Natural killer cell treated with Interleukin-12 subunit alpha and Interleukin-12 subunit beta and Interleukin-15 and Interleukin-18, amount 100 ng/mL, for 72 hours (primary cell): ENCODE measurements at places on chromosomes 11 and 22.
A peak's percentile ranks its signal among the peaks of the same experiment; 100 is the strongest.

GRCh38 chr11:3855808-3856491, 486 bp downstream of the STIM1 start:
- peak; percentile 86 for DNase-seq

GRCh38 chr11:65792456-65792855, 5.6 kb downstream of the OVOL1 start:
- no peak for DNase-seq

DNA sequence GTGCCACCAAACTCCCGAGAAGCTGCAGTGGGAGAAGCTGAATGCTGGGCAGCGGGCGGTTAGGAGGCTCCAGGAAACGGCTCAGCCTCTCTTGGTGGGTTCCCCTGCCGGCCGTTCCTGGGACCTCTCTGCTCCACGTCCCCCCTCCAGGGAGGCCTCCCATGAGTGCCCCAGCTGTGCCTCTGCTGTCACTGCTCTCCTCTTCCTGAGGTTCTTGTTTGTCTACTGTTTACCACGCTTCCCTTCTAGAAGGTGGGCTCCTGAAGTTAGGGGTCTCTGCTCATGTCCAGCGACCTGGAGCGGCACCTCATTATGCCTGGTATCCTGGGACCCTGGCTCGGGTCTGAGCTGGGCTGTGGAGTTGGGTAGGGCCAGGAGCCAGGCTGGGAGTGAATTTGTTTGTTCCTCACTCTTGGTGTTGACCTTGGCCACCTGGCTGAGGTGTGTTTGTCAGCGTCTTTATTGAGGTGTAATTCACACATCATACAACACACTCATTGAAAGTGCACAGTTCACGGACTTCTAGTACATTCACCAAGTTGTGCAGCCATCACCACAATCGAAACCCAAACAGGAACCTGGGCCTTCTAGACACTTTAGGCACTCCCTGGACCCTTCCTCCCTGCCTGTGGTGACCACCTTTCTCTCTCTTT, 37.8 kb upstream of the GRAMD4 start:
- DNase-seq, result no peak

GRCh38 chr11:84905411-84905810, 721.7 kb downstream of the DLG2 start:
- DNase-seq, result no peak
